ENCODE measurements at places on chromosomes 7 and 10.

GRCh38 chr7:55099821-55100543 lies 81.2 kb downstream of the EGFR start:
- no peak for DNase-seq

- peak; percentile 18 for DNase-seq
These were observed at the start of gene ASB13 for GRCh38 chr10:5666008-5666840. Gene ASB13 (minus strand): TSS chr10:5666595. CDS start chr10:5666551, 44 bp downstream.

DNA sequence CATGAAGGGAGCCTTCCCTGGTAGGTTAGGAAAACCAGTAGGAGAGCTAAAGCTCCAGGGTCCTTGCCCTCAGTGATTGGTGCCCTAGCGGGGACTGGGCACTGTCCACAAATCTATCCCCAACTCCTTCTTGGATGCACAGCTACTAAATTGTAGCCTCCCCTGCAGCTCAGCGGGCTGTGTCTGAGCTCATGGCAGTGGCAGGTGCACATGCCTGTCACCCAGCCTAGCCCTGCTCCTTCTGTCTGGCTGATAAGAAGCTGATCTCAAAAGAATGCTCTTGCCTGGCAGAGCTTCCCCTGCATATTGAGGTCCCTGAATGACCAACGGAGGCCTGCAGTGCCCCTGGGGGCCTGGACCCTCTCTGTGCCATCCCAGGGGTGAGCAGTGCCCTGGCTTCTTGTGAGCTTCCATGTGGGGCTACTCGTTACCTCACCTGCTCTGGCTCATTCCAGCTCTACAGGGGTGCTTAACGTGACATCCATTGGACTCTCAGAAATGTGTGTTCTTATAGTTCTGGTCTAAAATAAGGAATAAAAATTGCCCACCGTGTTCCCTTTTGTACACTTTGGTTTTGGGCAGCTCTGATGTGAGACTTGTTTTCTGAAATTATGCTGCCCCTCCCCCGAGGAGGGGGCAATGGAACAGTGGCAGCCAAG lies 59.8 kb upstream of the ANTXRL start:
- DNase-seq: no peak

GRCh38 chr7:6237011-6237410 lies 35.4 kb downstream of the CYTH3 start:
- DNase-seq: no peak

GRCh38 chr7:24018331-24018730 lies 265.7 kb upstream of the NPY start:
- DNase-seq: no peak

GRCh38 chr10:79938728-79939406 lies 10.0 kb downstream of the SFTPD start:
- no peak for DNase-seq

- peak; percentile 58 for DNase-seq
These were observed 2.2 kb downstream of the DNAJC30 start for GRCh38 chr7:73681031-73681430.

DNA sequence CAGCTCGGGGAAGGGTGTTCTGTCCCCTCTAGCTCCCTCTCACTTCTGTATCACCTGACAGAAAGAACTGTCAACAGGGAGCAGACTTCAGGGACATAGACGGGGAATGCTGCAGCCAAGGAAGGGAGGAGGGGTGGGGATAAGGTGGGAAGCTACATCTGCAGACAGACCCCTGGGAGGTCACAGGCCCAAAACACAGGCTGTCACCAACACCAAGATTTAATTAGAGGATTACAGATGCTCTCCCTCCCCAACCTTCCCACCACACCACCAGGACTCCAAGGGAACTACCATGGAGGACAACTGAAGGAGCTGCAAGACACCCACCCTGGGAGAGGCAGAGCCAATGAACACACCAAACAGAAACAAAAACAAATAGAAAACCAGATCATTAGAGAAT lies 425.2 kb upstream of the VSTM2A start:
- no peak for DNase-seq

GRCh38 chr7:64102656-64103400 lies 57.6 kb downstream of the ZNF727 start:
- DNase-seq: no peak

GRCh38 chr10:100339236-100339635 lies 7.8 kb upstream of the SCD start:
- DNase-seq: no peak

DNA sequence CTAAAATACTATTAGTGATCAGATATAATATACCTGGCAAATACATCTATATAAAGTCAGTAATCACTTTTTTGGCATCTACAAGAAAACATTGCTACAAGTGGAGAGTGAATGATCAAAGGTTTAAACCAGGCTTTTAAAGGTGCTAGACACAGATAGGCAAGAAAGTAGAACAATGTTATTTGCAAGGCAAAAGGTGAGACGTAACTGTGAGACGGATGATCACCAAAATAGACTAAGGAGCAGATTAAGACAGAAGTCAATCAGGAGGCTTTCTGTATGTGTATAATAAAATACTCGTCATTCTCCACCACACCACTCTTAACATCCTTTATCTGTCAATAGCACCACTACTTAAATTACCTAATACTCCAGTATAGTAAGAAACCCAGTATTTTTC lies 8.3 kb downstream of the ANXA7 start:
- no peak for DNase-seq

Measured in astrocyte of the spinal cord (primary cell).